ENCODE measurements at places on chromosomes 2 and 18. TPM values are rescaled to one million over a fixed set of nuclear protein-coding genes. Genes with fewer than 3 reads are reported as not detected.

LRP2 gene
- 0.01 TPM for total RNA-seq

REG1B gene
- not detected for total RNA-seq

NGEF gene
- 12.8 TPM for total RNA-seq

SAG gene
- not detected for total RNA-seq

CHRNG gene
- total RNA-seq, result not detected

HMSD gene
- total RNA-seq, result 4.2 TPM

CTDSP1 gene
- total RNA-seq, result 75.9 TPM

MARCO gene
- not detected for total RNA-seq

SCYGR2 gene
- total RNA-seq, result not detected

MSGN1 gene
- not detected for total RNA-seq

CMPK2 gene
- 1.3 TPM for total RNA-seq

ACADL gene
- not detected for total RNA-seq

CXCR4 gene
- total RNA-seq, result 0.85 TPM

CDH2 gene
- 38.1 TPM for total RNA-seq

DCDC2C gene
- total RNA-seq, result not detected

GAREM2 gene
- total RNA-seq, result 10.3 TPM

PDCD1 gene
- total RNA-seq, result not detected

LDAH gene
- 18.0 TPM for total RNA-seq

IL37 gene
- total RNA-seq, result not detected

PLB1 gene
- 1.8 TPM for total RNA-seq

CFAP65 gene
- 0.11 TPM for total RNA-seq

KIF5C gene
- 0.32 TPM for total RNA-seq

ANKRD29 gene
- total RNA-seq, result 16.7 TPM

LGALSL gene
- 10.1 TPM for total RNA-seq

DPP10 gene
- total RNA-seq, result not detected

ZNF396 gene
- total RNA-seq, result 0.61 TPM

MAL gene
- not detected for total RNA-seq

KDSR gene
- total RNA-seq, result 40.5 TPM

RNPEPL1 gene
- 58.6 TPM for total RNA-seq

GDF7 gene
- 0.09 TPM for total RNA-seq

PRSS56 gene
- total RNA-seq, result 0.20 TPM

DNER gene
- total RNA-seq, result 10.0 TPM

C2orf80 gene
- total RNA-seq, result not detected

TNP1 gene
- not detected for total RNA-seq

GAL3ST2 gene
- 0.33 TPM for total RNA-seq

PAX8 gene
- 1.5 TPM for total RNA-seq

PROM2 gene
- not detected for total RNA-seq

RIT2 gene
- total RNA-seq, result not detected

TFPI gene
- 59.6 TPM for total RNA-seq

PHOSPHO2 gene
- 3.5 TPM for total RNA-seq

GULP1 gene
- total RNA-seq, result 41.1 TPM

Measured in A549 treated with ZK216348 at 1 μM for 4 hours (cell line).